IMR-90 (cell line): ENCODE measurements at places on chromosomes 6 and 20. TPM values are rescaled to one million over a fixed set of nuclear protein-coding genes. Genes with fewer than 3 reads are reported as not detected.

DNA sequence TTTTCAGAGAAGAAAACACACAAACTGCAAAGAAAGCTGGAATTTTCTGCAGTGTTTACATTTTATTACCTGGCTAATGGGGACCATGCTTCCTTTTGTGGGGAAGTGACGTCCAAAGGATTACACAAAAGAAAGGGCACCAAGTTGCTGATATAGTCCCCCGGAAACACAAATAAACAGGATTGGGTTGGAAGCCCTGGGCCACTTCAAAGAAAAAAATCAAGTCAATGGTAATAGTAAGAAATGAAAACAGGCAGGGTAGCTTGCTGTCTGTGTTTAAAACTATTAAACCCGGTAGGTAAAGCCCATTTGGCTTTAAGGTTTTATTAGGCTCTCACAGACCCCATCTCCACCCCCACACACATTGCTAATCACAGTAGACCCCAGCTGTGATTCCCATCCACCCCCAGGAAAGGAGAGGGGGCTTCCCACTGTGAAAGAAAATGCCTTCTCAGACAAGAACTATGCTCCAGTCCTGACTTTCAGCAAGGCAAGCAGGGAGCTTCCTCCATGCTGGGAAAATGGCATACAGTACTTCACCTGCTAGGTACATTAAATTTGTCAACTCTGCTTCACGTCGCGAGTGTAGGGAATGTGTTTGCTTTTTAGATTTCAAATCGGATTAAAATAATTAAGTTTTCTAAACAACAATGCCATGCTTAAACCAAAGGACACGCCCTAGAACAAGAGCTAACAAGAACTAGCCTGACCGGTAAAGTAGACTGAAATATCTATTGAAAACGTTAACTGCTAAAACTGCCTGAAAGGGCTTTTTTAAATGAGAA is 1.1 kb downstream of the PERP start:
- peak overlapping the region; percentile 39; the same call in 1 of the 2 replicates for H3K27ac ChIP-seq
- peak; percentile 15 for DNase-seq
- peaks cover 5% of the 10 kb centered on the region; the same call in 1 of the 2 replicates for H3K27me3 ChIP-seq
- H3K36me3 ChIP-seq: peaks cover 4% of the 10 kb centered on the region
- H3K4me1 ChIP-seq: peaks cover 17% of the 10 kb centered on the region
- peak overlapping the region; percentile 96 for H3K4me3 ChIP-seq

The HECA gene
- total RNA-seq: 4.3 and 7.2 TPM in 2 replicates

The MRPS26 gene
- 22.2 and 24.7 TPM in 2 replicates for total RNA-seq

The HRH3 gene
- not detected in 2 replicates for total RNA-seq
